Hematopoietic multipotent progenitor cell treated with erythropoietin and hydrocortisone succinate and interleukin-3 and kit ligand, for 6 days (in vitro differentiated cells): ENCODE measurements at places on chromosomes 13 and 19.

DNA sequence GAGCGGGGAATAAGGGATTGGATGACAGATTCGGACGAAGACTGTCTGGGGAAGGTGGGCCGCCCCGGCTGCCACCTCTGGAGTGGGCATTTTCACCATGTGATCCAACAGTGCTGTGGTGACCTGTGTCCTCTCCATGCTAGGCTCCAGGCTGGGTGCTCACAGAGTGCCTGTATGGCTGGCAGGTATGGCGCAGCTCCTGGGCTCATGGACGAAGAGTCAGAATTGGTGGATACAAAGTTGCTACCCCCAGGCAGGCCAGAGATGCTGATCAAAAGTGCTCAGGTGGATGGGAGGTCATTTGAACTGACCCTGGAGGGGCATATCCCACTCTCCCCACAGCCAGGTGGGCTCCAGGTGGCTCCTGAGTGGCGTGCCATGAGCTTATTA lies 111.3 kb upstream of the UQCRFS1 start:
- no peak for DNase-seq

DNA sequence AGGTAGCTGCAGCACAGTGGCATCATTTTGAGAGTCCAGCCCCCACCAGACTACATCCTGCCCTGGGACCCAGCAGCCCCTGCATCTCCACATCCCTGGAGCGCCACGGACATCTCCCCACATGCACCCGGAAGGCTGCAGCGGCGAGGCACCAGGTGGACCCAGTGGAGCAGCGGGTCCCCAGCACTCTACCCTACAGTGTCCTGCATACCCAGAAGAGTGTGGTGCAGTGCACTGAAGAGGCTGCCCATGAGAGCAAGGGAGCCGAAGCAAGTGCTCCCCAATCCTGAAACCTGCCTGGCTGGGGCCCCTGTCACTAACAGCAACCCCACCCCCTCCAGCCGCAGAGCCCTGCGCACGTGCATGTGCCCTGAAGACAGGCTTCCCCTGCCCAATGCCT lies 21.3 kb upstream of the SLC7A9 start:
- no peak for DNase-seq

- no peak for DNase-seq
Measured at GRCh38 chr19:10452726-10453618, 32.6 kb downstream of the PDE4A start.

DNA sequence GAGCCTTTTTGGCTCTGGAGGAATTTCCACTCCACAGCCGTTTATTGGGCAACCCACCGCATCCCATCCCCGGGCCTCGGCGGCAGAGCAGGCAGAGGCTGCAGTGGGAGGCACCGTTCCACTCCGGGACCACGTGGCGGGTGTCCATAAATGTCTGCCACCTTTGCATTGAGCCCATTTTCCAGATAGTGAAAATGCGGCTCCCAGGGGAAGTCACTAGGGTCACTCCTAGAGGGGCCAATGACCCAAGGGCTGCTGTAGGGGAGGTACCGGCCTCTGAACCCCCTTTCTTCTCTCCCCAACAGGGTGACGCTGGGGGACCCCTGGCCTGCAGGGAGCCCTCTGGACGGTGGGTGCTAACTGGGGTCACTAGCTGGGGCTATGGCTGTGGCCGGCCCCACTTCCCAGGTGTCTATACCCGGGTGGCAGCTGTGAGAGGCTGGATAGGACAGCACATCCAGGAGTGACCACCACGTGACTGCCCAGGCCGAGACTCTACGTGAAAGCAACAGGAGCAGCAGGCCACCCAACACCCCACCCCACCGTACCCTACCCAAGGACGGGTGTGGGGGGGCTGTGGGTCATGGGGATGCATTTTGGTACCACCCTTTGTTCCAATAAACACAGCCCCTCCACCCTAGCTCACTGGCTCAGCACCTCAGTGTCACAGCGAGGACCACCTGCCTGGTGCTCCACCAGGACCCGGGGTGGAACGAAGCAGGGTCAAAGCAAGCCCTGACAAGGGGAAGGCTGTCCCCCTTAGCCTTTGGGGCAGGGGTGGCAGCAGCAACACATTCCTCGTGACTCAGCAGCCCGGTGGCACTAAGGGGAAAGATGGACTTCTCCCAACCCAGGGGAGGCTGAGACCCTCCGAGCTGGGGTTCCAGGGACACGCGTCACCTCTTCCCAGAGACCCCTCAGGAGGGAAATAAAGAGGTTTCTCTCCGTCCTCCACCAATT lies 1.5 kb downstream of the TIMM13 start:
- no peak for DNase-seq

- peak; percentile 66 for DNase-seq
Measured at GRCh38 chr19:23283925-23284324, 33.7 kb upstream of the ZNF724 start.

GRCh38 chr19:28999724-29000433 lies 213.1 kb downstream of the UQCRFS1 start:
- DNase-seq, result no peak

GRCh38 chr13:36549126-36549702 lies 116.9 kb downstream of the CCNA1 start:
- no peak for DNase-seq

GRCh38 chr19:30446850-30447552 lies 74.8 kb downstream of the ZNF536 start:
- no peak for DNase-seq

- no peak for DNase-seq
Measured at GRCh38 chr13:77715233-77715891, 17.9 kb downstream of the SLAIN1 start.

DNA sequence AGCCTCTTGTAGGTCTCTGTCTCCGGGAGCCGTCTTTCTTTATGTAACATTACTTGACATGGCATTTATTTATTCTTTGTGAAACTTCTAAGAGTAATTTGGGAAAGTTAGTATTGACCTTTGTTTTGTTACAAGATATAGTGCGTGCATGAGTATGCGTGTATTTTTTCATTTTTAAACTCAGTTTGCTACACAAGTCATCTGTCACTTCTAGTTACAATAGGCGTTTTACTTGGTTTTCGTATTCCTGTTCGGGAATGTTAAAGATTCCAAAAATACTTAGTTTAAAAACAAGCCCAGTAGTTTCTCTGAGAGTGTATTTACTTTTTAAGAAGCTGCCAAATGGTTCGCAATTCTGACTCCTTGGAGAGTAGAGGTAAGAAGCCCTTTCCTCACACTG lies 3.2 kb downstream of the PDS5B start:
- DNase-seq, result no peak

DNA sequence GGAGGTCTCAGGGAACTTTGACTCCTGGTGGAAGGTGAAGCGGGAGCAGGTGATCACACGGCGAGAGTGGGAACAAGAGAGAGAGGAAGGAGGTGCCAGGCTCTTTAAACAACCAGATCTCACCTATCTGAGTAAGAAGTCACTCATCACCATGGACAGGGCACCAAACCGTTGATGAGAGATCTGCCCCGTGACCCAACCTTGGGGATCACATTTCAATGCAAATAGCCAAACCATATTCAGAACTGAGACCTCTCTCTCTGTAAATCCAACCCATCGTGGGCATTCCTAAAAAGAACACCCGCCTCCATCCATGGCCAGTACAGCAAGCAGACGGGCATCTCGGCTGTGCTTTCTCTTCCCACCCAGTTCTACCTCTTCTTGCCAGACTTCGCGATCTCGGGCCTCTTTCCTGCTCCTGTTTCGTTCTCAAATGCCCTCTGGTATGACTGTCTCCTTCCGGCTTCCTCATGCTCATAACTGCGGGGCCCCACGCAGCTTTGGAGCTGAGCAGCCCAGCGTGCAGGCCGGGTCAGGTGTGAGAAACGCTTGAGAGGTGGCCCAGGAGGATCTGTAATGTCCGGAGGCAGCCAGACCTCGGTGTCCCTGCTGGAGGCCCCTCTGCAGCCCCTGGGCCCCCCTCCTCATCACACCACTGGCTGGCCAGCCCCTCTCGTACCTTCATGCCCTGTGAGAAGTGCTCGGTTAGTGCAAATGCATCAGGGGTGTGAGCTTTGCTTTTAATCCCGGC lies 97.0 kb upstream of the GPR183 start:
- no peak for DNase-seq

DNA sequence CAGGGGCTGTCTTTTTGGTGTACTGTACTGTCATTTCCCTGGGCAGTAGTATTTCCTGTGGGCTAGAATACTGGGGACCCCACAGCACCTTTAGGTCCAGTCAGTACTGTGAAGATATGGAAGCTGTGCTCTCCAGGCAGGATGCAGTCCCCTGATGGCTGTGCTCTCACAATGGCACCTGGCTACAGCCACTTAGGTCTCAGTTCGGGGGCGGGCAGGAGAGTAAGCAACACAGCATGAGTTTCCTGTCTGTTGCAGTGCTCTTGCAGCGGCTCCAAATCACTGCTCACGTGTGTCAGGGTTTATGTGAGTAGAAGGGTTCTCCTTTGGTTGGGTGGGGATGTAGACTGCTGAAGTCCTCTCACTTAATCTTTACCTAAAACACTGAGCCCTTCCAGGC lies 810.4 kb downstream of the DACH1 start:
- DNase-seq, result no peak

GRCh38 chr13:28392428-28392827 lies 102.5 kb downstream of the FLT1 start:
- no peak for DNase-seq

DNA sequence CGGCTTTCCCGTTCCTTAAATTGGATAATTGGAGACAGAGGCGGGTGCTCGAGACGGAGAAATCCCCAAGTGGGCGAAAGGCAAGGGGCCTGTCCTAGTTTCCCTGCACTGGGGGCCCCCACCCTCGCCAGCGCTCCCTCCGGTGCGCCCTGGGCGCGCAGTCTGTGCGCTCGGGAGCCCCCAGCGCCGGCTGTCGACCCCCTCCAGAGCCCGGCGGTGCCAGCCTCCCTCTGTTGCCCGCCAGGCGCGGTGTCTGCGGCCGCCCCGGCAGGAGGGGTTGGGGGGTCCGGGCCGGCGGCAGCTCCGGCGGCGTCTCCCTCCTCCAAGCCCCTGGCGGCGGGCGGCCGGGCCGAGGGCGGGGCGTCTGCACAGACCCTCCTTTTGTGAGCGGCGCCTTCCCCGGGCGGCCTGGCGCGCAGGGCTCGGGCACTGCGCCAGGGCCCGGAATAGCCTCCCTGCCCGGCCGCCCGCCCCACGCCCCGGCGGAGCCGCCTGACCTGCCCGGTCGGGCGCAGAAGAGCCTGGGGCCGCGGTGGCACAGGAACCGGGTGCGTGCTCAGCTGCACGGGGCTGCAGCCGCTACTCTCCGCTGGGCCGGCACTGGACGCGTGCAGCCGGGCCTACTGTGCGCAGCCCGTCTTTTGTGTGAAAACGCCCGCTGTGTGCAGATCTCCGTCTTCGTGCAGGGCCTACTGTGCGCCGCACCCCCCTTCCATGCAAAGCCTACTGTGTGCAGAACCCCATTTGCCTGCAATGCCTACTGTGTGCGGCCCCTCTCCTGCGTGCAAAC lies 13.2 kb downstream of the GADD45B start:
- DNase-seq, result peak; percentile 63

DNA sequence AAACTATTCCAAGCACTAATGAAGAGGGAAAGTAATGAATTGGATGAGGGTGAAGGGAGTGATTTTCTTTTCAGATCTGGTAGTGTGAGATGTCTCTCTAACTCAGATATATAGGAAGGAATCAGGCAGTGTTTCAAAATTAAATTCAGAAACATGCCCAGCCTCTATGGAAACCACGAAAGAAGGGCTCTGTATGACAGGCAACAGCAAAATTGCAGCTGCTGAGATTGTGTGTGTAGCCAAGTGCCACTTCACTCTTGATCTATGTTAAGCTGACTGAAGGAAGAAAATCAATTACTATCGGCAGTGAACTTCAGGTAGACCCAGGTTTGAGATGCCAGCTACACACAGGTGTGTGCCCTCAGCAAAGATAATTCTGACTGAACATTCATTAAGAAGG lies 387.4 kb downstream of the PCDH9 start:
- no peak for DNase-seq

DNA sequence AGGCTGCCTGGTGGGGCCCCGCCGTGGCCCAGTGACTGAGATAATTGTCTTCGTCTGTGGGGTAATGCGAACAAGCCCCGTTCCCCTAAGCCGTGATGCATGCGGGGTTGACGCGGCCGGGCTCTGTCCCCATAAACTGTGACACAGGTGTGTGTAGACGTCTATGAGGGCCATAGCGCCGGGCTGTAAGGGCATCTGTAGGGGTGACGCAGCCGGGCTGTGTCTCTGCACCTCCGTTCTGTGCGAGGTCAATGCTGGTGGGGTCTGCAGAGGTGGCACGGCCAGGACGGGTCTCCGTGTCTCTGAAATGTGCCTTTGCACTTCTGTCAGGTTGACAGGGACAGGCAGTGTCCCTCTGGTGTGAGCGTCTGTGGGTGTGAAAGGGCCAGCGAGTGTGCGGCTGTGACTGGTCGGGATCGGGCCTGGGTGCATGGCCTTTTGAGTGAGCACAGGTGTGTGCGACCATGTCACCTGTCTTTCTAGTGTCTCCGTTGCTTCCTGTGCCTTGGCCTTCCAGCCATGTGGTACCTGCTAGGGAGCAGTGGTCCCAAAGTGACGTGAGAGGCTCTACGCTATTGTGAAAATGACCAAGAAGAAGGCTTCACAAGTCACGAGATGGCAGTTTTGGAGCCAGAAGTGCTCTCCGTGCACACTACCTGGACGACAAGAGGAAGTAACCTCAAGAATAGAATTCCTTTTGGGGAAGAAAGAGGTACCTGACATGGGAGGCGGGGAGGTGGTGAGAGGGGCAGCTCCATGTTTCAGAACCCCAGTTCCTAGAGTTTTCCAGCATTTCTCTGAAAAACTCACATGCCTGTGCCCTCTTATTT lies 16.4 kb upstream of the ZNF331 start:
- peak; percentile 25 for DNase-seq

DNA sequence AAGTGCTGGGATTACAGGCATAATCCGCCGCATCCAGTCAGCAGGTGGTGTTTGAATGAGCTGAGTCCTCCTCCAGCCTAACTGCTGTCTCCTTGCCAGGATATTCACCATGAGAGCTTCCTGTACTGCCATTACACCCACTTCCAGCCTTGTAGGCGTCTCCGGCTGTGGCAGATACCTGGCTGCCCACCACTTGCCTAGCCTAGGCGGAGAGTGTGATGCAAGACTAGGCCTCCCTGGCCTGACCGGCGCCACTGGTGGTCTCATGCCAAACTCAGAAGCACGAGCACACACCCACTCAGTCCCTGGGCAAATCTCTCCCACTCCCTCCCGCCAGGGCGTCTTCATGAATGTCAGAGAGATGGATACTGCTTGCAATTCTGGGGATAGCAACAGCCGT lies 16.6 kb downstream of the IL12RB1 start:
- no peak for DNase-seq

DNA sequence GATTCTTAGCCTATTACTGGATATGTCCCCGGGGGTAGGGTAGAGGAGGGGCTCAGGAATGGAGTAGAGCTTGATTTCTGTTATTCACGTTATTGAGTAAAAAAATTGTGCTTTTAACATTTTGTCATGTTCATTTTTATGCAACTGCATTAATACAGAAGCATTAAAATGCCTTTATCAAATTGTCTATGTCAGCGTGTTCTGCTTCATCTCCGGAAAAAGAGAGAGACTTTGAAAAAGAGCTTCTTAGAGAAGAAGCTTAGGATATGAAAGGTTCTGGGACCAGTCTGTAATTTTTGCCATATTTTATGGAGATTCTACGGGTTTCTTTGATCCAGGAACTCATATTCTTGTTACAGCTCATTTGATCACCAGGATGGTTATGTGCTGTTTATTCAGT lies 82.0 kb downstream of the SLC10A2 start:
- DNase-seq, result no peak

GRCh38 chr19:18098891-18099622 lies 1.5 kb downstream of the MAST3 start:
- peak; percentile 72 for DNase-seq
